ENCODE measurements at places on chromosomes 6 and 20.

GRCh38 chr20:3374296-3374695 is 33.2 kb downstream of the DNAAF9 start:
- DNase-seq: no peak

GRCh38 chr20:43937591-43937990 is 22.9 kb downstream of the TOX2 start:
- DNase-seq: no peak

DNA sequence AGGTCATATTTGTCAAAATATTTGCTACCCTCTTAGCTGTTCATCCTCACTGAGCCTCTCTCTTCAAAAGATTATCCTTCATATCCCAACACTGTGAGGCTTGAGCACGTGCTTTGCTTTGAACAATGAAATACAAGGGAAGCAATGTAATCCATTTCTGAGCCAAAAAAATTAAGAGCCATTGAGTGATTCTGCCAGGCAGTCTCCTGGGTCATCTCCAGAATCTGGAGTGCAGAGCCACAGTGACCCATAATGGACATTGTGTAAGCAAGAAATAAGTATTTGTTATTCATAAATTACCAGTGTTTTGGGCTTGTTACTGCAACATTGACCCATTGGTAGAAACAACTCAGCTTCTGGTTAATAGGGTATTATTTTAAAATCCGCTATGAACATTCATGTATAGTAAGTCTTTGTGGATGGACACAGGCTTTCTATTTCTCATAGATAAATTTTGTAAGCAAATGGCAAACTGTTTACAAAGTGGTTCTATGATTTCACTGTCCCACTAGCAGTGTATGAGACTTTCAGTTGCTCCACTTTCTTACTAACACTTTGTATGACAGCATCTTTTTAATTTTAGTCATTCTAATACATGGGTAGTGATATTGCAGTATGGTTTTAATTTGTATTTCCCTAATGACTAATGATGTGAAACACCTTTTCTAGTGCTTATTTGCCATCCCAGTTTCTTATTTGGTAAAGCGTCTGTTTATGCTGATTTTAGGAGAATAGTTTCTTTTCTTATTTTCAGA is 358.2 kb downstream of the PLCB1 start:
- no peak for DNase-seq

DNA sequence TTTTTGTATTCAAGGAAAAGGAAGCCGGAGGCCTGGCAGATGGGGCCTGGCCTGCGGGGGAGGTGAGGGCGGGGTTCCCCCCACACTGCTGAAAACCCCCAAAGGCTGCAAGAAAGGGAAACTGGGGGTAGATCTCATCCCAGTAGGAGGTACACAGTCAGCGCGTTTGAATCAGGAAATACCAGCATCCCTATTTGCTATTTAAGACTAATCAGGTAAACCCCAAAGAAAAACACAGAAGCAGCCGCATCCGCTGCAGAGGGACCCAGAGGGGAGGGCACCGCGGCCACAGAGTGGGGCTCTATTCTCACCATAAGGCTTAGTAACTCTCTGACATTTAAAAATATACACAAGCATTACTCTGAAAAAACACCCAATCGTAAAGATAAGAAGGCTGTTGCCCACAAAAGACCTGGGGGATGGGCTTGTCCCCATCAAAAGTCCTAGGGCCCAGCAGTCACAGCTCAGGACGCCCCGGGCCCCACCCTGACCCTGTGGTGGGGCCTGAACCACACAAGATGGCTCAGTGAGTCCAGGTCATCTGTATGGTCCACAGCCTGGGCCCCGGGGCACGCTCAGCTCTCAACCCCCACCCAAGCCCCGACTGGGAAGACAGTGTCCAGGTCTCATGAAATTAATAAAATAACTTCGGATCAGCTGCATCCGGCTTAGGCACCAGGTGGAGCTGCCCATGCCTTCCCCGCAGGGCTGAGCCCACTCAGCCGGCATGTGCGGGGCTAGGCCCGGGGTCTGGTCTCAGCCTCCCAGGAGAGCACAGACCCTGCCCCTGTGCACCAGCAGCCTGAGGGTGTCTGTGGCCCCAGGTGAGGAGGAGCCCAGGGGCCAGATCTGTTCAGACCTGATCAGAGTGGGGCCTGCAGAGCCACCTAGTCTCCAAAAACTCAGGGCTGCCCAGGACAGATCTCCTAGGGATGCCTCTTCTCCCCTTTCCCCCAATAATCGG is 31.0 kb downstream of the KCNQ2 start:
- DNase-seq: no peak

DNA sequence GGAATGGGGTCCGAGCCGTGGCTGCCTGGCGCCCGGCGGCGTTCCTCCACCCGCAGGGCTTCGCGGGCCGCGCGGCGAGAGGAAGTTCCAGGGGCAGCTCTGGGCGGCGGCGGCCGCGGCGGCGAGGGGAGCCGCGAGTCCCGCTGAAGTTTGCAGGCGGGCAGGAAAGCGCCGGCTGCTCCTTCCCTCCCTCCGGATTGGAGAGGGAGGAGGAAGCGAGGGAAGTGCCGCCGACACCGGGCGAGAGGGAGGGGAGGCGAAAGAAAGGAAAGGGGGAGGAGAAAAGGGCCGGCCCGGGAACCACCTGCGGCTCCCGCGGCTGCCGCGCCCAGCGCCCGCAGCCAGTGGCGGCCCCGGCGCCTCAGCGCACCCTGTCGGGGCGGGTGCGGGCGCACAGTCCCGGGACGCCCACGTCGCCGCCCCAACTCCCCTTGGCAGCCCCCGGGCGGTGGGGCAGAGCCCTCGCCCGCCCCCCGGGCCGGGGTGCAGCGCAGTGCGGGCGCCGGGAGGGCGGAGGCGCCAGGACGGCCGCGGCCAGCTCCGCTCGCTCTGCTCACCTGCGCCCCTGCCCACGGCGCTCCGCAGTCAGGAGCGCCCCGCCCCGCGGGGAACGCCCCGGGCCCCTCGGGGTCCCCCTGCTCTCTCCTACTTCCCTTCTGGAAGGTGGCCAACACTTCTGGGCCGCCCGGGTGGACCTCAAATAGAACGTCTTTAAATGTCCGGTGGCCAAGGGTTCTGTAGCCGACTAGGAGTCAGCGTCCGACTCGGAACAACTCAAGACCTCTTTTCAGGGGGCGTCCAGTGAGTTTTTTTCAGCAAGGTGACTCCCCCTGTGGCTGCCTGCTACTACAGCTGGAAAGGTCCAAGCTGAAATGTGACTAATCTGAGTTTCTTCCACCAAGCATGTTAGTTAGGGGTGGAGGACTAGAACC is 80.3 kb upstream of the CCDC28A start:
- DNase-seq: no peak

DNA sequence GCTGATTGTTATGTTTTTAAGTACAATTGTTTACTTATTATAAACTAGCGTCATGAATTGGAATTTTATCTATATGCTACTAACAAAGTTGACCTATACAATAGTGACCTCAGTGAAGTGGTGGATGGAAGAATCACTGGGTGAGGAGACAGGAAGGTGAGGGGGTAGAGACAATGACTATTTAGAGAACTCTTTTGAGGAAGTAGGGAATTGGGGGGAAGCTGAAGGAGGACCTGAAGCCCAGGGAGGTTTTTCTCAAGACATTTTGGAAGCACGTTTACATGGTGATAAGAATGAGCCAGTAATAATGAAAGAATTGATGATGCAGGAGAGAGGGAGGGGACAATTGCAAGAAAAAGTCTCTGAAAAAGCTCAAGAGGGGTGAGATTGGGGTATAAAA is 96.4 kb downstream of the RPS12 start:
- no peak for DNase-seq

DNA sequence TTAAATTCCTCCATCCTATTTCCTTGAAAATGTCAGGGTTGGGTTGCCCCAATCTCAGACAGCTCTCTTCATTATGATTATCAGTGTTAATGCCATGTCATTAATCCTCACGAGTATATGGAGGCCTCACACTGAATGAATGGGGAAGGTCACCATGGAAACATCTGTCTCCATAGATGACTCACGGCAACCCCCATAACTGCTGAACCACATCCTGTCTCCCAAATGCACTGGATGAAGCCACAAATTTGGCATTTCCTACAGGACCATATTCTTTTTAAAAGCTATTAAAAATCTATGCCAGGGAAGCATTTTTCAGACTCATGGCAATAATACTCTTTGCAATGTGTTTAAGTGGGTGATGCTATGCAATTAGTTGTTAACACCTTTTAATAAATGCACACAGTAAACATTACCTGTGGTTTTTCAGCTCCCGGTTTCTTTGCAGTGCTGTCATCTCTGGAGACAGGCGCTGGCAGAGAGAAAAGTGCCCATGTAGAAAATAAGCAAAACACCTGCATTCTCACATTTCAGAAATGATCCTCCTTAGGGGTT is 80.1 kb upstream of the PTPRK start:
- peak; percentile 82 for DNase-seq

DNA sequence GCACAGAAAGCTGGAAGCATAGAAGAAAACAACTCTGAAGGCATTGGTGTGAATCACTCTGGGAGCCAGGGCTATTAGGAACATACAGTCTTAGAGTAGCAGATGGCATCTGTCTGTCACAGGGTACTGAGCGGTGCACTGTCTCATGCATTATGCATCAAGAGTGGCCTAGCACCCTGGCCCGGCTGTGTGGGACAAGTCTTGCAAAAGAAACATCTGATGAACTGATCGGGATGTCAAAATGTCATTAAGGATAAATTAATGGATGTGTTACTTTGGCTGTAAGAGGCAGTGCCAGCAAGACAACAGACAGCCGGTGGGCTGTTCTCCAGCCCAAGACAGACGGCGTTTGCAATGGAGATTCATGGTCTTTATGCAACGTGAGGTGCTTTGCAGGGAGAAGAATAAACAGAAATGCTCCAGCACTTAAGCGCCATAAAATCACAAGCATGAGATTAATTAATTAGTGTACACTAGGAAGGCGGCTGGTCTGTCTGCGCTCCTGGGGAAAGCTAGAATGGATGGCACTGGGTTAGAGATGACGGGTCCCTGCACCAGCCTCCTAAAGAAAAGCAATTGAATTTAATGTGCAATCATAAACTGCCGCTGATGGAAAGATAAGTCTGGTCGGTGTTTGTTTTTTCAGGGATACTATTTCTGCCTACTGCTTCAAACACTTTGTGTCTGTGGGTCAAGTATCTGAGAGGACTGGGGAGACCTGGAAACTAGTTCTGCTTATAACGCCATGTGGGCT is 600.6 kb upstream of the CHD6 start:
- DNase-seq: no peak

DNA sequence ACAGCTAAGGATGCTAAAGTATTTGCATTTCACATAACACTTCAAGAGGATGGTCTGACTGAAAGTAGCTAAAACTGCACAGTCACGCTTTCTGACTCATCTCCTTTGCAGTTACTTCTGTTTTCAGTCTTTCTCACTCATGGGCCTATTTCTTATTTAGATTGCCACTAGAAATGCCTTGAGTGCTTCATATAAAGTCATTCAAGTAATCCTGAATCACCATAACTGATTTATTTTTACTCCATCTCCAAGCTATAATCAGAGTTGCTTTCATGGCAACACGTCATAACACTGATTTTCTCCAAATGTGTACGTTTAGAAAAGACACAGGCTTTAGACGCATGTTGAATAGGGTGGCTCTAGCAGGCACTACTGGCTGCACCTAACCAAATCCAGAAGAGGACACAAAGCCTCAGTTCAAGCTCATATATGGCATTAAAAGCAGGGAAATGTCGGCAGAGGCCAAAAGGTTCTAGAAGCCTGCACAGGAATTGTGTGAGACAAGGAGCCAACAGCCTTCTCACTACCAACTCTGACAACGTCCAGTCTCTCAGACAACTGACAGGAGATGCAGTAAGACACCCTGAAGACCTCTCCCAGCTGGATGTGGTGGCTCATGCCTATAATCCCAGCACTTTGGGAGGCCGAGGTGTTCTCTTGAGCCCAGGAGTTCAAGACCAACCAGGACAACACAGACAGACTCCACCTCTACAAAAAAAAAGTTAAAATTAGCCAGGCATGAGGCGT is 64.1 kb upstream of the BEND6 start:
- DNase-seq: peak; percentile 84

- DNase-seq: no peak
These were observed 20.4 kb upstream of the BMP2 start for GRCh38 chr20:6746901-6747609.

GRCh38 chr6:56406276-56407269 is 159.2 kb upstream of the COL21A1 start:
- DNase-seq: no peak

GRCh38 chr6:118632359-118632758 is 19.0 kb downstream of the CEP85L start:
- no peak for DNase-seq

GRCh38 chr6:34514112-34514511 is 42.0 kb downstream of the SPDEF start:
- no peak for DNase-seq

- no peak for DNase-seq
These were observed 1.6 kb upstream of the CEBPB start for GRCh38 chr20:50188879-50189680.

GRCh38 chr20:3092611-3093379 is 8.3 kb upstream of the AVP start:
- DNase-seq: no peak

DNA sequence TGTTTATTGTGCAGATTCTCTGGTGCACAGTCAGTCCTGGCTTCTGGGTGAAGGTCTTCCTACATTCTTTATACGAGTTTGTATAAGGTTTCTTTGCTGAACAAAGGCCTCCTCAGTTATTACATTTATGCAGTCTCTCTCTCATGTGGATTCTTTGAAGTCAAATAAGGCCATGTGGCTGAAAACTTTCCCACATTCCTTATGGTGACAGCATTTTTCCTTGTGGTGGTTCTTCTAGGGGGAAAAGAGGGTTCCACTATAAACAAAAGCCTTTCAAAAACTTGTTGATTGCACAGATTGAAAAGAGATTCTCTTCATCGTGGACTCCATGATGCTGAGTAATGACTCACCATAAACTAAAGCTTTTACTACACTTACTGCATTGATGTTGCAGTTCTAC is 19.2 kb downstream of the ZSCAN12 start:
- DNase-seq: no peak

- DNase-seq: no peak
These were observed 58.5 kb downstream of the PRND start for GRCh38 chr20:4780245-4780644.

DNA sequence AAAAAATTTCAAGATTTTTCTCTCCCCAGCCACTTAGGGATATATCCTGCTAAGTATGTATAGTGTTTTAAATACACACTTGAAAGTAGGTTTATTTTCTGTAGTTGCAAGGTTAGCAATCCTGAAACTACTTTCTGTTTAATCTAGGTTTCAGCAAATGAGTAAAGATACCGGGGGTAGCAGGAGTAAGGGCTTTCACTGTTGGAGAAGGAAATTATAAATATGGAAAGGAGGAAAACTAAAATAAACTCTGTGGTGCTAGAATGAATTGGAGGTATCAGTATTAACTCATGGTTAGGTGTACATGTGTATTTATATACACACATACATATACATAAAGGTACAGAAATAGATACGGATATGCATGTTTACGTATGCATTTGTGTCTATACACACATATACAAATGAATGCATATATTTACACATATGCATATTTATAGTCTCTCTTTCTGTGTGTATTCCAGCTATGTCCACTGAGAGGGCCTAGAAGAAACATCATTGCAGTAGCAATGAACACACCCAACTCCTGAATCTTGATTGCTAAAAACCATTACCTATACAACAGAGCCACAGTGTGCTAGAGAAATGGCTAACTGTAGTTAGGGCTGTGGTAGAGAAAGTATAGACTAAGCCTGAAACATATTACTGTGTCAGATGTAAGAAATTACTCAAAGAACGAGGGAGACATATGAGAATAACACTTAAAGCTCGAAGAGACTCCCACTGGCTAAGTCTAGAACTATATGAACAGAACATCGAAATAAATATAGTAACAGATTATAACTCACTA is 95.9 kb upstream of the EMILIN3 start:
- no peak for DNase-seq
